HuH-7 (cell line): ENCODE measurements at places on chromosomes 2 and 18.

- DNase-seq: no peak
These were observed 61.1 kb downstream of the CABLES1 start for GRCh38 chr18:23196119-23197007.

GRCh38 chr2:180657054-180657453 lies 323.4 kb upstream of the UBE2E3 start:
- no peak for DNase-seq

GRCh38 chr2:136310797-136311603 lies 193.1 kb upstream of the CXCR4 start:
- DNase-seq: no peak

GRCh38 chr18:23977719-23978483 lies 36.7 kb upstream of the TTC39C start:
- no peak for DNase-seq

DNA sequence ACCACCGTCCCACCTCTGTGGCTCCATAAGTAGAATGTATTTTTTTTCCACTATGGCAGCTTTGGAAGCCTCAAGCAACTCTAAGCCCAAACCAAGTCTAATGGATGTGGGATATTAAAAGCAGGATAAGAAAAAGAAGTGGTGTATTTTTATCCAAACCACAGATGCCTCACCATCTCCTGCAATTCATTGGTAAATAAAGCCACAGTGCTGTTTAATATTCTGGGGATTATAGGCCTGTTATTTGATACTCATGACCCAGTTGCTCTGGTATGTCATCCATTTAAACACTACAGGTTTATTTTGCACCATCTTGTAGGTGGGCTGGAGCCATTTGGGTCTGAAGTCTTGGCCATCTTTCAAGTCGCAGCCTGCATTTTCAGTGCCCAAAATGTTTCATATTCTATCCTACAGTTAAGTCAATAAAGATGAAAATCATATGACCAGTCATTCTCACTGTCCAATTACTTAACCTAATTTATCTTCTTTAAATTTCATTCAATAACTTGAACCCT lies 279.5 kb upstream of the EPHA4 start:
- DNase-seq: no peak

GRCh38 chr2:215845839-215846586 lies 167.3 kb downstream of the MREG start:
- DNase-seq: no peak

DNA sequence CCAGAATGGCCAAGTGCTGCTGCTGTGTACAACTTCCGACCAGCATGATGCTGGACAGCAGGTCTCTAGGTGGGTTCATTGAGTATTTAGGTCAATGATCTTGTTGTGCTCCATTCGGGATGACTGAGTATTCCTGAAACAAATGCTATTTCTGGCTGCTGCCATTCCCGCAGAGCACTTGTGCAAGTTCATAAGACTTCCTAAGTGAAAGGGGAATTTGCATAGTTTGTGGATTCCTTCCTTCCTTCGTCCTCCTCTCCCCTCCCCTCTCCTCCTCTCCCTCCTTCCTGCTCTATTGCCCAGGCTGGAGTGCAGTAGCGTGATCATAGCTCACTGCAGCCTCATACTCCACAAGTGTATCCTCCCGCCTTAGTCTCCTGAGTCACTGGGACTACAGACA lies 40.4 kb downstream of the LDLRAD4 start:
- DNase-seq: no peak

- no peak for DNase-seq
These were observed 283.8 kb upstream of the LYPD1 start for GRCh38 chr2:132953771-132954170.

- DNase-seq: no peak
These were observed 73.7 kb downstream of the NCAPH start for GRCh38 chr2:96409081-96409819.

GRCh38 chr18:58042826-58043490 lies 1.1 kb upstream of the NEDD4L start:
- DNase-seq: no peak
